Pulmonary artery endothelial cell (primary cell): ENCODE measurements at places on chromosomes 5 and 9. TPM values are rescaled to one million over a fixed set of nuclear protein-coding genes. Genes with fewer than 3 reads are reported as not detected.

DNA sequence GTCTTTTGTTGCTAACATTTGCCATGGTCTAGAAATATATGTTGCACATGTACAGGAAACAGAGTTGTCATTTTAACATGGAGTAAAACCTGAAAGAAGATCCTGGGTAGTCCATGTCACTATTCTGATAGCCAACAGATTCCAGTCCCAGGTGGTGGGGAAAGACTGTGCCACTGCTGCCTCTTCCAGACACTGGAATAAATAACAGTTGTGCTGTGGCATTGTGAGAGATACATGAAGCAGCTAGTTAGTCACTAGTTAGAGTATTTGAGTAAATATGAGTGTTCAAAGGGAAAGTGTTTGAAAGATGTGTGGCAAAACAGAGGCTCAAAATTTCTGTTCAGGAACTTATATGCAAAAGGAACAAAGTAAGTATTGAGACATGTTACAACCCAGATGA is 1408.3 kb downstream of the EFNA5 start:
- no peak for DNase-seq

- DNase-seq: peak; percentile 47
These were observed 111.1 kb upstream of the FBN2 start for GRCh38 chr5:128649192-128649591.

GRCh38 chr9:16112116-16112515 is 559.3 kb downstream of the CCDC171 start:
- no peak for DNase-seq

- DNase-seq: no peak
These were observed 96.2 kb upstream of the ICE1 start for GRCh38 chr5:5326115-5326758.

DNA sequence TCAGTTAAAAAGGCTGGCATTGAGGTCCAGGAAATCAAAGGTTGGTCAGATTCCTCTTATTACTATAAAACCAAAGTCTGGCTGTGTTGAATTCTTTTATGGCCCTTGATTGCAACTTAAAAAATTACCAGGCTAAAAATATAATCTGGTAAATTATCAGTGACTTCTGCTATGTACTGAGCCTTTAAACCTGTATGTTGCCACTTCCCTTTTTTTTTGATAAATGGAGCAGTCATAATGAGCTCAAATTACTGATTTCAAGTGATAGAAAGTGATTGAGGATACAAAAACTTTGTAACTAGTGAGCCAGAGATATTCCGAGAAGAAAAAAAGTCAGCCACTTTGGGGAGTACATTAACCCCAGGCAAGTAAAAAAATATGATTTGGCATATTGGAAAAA is 100.1 kb downstream of the GIN1 start:
- no peak for DNase-seq

- no peak for DNase-seq
These were observed 22.6 kb downstream of the STK10 start for GRCh38 chr5:172165465-172165864.

- DNase-seq: no peak
These were observed 277.8 kb downstream of the MAST4 start for GRCh38 chr5:66874004-66874403.

- DNase-seq: no peak
These were observed 88.8 kb downstream of the NR3C1 start for GRCh38 chr5:143314659-143315058.

- no peak for DNase-seq
These were observed 52.5 kb downstream of the TRIP13 start for GRCh38 chr5:944992-945685.

- no peak for DNase-seq
These were observed 16.1 kb upstream of the IL13 start for GRCh38 chr5:132641841-132642240.

DNA sequence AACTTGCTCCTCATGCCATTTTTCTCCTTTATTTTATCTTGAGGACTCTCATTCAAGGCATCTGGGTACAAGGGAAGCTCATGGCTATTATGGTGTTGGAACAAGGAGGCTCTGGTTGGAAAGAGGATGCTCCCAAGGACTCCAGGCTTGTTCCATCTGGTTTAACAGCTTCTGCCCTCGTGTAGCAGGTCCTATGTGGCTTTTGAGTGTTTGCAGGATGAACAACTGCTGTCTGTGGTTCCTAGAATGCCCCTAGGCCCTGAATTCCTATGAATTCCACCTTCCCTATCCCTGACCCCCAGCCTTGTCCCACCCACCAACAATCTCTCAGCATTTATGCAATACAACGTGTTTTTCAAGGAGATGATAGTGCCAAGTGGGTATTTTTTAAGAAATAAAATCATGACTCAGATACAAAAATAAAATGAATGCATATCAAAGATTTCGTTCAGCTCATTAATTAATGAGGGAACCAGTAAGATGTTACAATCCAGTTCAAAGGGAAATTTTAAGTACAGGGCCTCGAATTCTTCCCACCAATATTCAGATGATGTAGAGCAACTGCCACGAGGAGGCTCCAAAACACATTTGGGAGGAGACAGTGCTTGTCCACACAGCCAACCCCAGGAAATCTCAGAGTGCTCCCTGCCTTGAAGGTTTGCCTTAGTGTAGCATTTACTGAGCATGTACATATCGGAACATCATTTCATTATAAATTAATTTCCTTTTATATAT is 182.0 kb downstream of the MUSK start:
- DNase-seq: no peak

- DNase-seq: no peak
These were observed 484.6 kb downstream of the SPATA31A7 start for GRCh38 chr9:61674465-61674864.

DNA sequence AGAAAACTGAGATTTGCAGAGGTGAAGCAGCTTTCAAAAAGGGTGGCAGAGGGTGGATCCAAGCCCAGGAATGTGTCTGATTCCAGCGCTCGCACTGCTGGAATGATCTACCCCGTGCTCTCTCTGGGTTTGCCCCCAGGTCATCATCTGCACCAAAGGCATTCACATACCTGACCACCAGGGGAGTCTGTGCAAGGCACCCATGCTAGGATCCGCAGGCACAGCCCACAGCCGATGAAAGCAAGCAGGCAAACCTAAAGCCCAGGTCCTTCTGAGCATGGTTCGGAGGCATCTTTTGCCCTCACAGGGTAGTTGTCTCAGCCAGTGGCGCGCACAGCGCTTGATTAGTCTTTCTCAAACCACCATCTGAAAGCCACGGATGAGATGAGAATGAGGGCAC is 56.6 kb downstream of the TEK start:
- no peak for DNase-seq

- no peak for DNase-seq
These were observed 220.6 kb downstream of the TRIM36 start for GRCh38 chr5:114948986-114949621.

DNA sequence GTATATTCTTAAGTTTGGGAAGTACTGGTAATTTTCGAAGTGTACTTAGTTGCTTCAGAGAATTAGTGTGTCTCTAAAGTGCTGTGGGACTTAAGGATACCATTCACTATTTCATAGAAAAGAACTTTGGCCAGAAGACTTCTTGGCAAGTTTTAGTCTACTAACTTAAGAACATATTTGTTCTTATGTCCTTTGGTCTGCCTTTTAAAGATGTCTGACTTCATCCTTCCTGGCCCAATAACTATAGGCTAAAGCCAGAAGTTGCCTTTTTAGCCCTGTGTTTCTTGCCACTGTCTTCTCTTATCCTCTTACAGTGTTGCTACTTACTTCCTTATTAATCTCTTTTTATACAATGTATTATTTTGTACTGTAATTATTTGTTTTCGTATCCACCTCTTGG is 6.3 kb downstream of the RBM27 start:
- no peak for DNase-seq

GRCh38 chr5:77971776-77972468 is 195.8 kb upstream of the TBCA start:
- no peak for DNase-seq

DNA sequence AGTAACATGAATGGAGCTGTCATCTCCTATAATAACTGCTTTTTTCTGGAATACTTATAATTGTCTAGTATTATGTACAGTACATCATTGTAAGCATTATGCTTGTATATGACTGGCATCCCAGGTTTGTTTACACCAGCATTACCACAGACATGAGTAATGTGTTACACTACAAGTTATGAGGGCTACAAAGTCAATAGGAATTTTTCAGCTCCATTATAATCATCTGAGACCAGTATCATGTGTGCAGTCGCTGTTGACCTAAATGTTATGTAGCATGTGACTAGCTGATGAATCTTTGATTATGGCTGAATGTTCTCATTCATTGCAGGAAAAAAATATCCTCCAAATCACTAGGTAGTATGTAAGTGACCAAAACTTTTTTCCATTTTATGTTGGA is 2.2 kb downstream of the ZCCHC9 start:
- DNase-seq: no peak

GRCh38 chr9:38249587-38250210 is 142.8 kb upstream of the ALDH1B1 start:
- no peak for DNase-seq

IL3 gene
- not detected in 2 replicates for total RNA-seq

FUBP3 gene
- 40.3 and 42.8 TPM in 2 replicates for total RNA-seq

TSSK1B gene
- total RNA-seq: not detected in 2 replicates

OLFML2A gene
- under 0.01 and 0.04 TPM in 2 replicates for total RNA-seq

TBC1D13 gene
- 12.3 and 16.8 TPM in 2 replicates for total RNA-seq

IFNA2 gene
- total RNA-seq: not detected in 2 replicates

NR6A1 gene
- total RNA-seq: 0.20 and 0.39 TPM in 2 replicates

HSD17B3 gene
- not detected in 2 replicates for total RNA-seq

NR2F1-AS1 gene
- 15.0 and 17.1 TPM in 2 replicates for total RNA-seq

NRARP gene
- total RNA-seq: 14.0 and 16.0 TPM in 2 replicates

PCDHB15 gene
- total RNA-seq: 0.26 and 0.95 TPM in 2 replicates

CORO2A gene
- total RNA-seq: 0.26 and 0.49 TPM in 2 replicates

DPYSL3 gene
- 138 and 161 TPM in 2 replicates for total RNA-seq

PALM2AKAP2 gene
- under 0.01 and 0.46 TPM in 2 replicates for total RNA-seq
